ENCODE measurements at places on chromosomes 2 and 18. TPM values are rescaled to one million over a fixed set of nuclear protein-coding genes. Genes with fewer than 3 reads are reported as not detected.

GRCh38 chr2:149160701-149161217 lies 122.3 kb downstream of the LYPD6B start:
- no peak overlapping the region for H3K4me3 ChIP-seq
- no peak for DNase-seq
- no peaks in the 10 kb centered on the region for H3K36me3 ChIP-seq
- H3K4me1 ChIP-seq = no peaks in the 10 kb centered on the region

PDE1A gene
- not detected for total RNA-seq

IL36B gene
- not detected for total RNA-seq

GRCh38 chr2:241739651-241740050 lies 5.2 kb downstream of the D2HGDH start:
- no peaks in the 10 kb centered on the region for H3K4me1 ChIP-seq
- no peaks in the 10 kb centered on the region for H3K27me3 ChIP-seq
- H3K27ac ChIP-seq = no peak overlapping the region
- no peak overlapping the region for H3K4me3 ChIP-seq
- peaks cover 5% of the 10 kb centered on the region for H3K36me3 ChIP-seq

DNA sequence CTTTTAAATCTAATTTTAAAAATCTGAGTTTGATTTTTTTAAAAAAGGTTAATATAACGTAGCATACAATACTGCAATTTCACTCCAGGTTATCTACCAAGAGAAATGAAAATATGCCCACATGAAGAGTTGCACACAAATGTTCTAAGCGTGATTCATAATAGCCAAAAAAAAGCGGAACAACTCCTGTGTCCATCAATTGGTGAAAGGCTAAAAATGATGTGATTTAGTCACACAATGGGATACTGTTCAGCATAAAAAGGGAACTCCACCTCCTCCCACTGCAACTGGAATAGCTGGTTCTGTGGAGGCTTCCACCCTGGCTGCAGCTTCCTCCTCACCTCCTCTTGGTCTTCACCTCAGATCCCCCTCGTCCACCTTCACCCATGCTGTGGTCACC lies 132.8 kb downstream of the PIK3C3 start:
- DNase-seq = no peak
- no peak overlapping the region for H3K27ac ChIP-seq
- no peak overlapping the region for H3K4me3 ChIP-seq
- H3K4me1 ChIP-seq = no peaks in the 10 kb centered on the region
- H3K36me3 ChIP-seq = no peaks in the 10 kb centered on the region

CD8B gene
- 0.24 TPM for total RNA-seq

GRCh38 chr2:88172882-88173281 lies 2.7 kb downstream of the THNSL2 start:
- H3K4me3 ChIP-seq = no peak overlapping the region
- DNase-seq = no peak
- H3K36me3 ChIP-seq = no peaks in the 10 kb centered on the region
- H3K4me1 ChIP-seq = peaks cover 2% of the 10 kb centered on the region

- H3K27ac ChIP-seq = no peak overlapping the region
- no peaks in the 10 kb centered on the region for H3K4me1 ChIP-seq
- H3K36me3 ChIP-seq = no peaks in the 10 kb centered on the region
Measured at GRCh38 chr2:54850171-54851122, 127.0 kb downstream of the EML6 start.

DNA sequence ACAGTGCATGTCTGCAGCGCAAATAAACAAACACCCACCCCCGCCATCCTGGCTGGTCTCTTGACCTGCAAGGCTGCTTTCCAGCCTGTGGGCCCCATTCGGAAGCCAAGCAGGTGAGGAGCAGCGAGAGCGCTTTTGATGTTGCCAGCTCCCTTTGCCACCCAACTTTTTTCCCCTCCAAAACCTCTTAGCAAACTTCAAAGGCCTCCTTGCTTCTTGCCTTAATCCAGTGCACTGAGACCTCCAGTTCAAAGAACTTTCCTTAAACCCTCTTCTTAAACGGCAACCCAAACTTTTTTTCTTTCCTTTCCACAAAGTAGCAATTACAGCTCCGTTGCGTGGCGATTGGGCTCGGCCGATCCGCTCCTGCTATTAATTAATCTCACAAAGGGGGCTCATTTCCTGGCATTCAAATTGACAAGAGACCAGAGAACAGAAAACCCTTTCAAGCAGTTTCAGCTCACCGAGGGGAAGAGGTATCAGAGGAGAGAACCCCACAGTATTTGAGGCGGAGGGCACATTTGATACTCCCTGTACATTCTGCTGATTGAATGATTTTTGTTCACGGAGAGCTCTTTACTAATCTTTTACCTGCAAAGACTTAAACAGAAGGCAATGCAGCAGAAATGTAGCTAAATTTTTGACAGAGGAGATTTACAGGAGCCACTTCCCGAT lies 531.4 kb downstream of the TMEM182 start:
- no peak overlapping the region for H3K27ac ChIP-seq
- DNase-seq = peak; percentile 47
- H3K4me1 ChIP-seq = peaks cover 13% of the 10 kb centered on the region
- peak overlapping the region; percentile 31 for H3K4me3 ChIP-seq
- H3K27me3 ChIP-seq = no peaks in the 10 kb centered on the region

DNA sequence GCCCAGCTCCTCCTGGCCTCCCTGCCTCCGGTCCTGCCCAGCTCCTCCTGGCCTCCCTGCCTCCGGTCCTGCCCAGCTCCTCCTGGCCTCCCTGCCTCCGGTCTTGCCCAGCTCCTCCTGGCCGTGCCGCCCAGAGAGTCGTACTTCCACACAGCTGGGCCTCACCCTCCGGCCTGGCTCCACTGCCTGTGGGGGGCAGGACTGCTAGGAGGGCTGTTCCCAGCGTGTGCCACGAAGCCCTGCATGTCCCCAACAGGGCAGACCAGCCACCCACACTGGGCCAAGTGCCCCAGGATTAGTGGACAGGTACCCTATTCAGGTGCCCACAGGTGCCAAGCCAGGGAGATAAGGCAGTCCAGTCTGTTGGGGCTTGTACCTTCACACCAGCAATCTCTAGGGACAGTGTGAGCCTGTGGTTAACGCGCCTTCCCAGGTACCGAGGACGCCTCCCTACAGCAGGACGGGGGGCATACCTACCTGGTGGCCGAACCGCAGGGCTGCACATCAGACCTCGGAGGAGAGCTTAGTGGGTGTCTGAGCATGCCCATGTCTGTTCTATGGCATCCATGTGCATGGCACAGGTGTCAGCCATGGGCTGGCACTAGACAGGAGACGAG lies 5.3 kb downstream of the GPC1 start:
- no peak overlapping the region for H3K4me3 ChIP-seq
- peaks cover 13% of the 10 kb centered on the region for H3K27me3 ChIP-seq
- no peaks in the 10 kb centered on the region for H3K4me1 ChIP-seq
- no peak for DNase-seq

GRCh38 chr18:79367989-79368388 lies 27.7 kb upstream of the NFATC1 start:
- H3K36me3 ChIP-seq = peaks cover 9% of the 10 kb centered on the region
- DNase-seq = no peak
- no peaks in the 10 kb centered on the region for H3K4me1 ChIP-seq
- H3K27me3 ChIP-seq = no peaks in the 10 kb centered on the region
- no peak overlapping the region for H3K4me3 ChIP-seq
- H3K27ac ChIP-seq = no peak overlapping the region

EGR4 gene
- 1.2 TPM for total RNA-seq

CPLX4 gene
- not detected for total RNA-seq

- no peaks in the 10 kb centered on the region for H3K27me3 ChIP-seq
- H3K36me3 ChIP-seq = no peaks in the 10 kb centered on the region
- DNase-seq = no peak
- no peak overlapping the region for H3K27ac ChIP-seq
Measured at GRCh38 chr2:98153481-98153880, 66.5 kb downstream of the VWA3B start.

ELP2 gene
- total RNA-seq = 129 TPM

GRCh38 chr18:49487711-49488310 lies 777 bp upstream of the C18orf32 start:
- DNase-seq = peak; percentile 35

GRCh38 chr18:37565977-37566478 lies 430 bp upstream of the CELF4 start:
- peaks cover 3% of the 10 kb centered on the region for H3K4me1 ChIP-seq
- no peak overlapping the region for H3K27ac ChIP-seq
- DNase-seq = peak; percentile 60
- peaks cover 40% of the 10 kb centered on the region for H3K27me3 ChIP-seq

DNA sequence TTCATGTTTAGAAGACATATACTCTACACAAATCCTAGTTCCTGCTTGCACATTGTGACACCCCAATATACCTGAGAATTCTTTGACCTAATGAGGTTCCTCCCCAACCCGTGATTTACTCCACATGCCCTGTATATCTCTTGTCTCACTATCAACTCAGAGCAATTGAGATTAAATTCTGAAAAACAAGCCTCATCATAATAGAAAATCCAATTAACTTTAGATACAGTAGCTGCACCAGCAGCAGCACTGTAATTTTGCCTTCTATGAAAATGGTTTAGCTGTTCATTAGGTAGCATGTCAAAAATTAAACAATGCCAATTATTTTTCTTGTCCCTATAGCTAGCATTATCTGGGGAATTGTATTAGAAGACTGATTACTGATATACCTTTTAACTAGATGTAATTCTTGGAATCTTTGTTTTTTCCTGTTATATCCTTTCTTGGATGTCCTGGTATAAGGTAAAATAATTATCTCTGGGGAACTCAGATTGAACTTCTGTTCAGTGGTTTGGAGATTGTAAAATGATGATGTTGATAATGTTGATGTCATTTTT lies 218.9 kb upstream of the TANK start:
- H3K27me3 ChIP-seq = no peaks in the 10 kb centered on the region
- H3K27ac ChIP-seq = no peak overlapping the region

GRCh38 chr18:48453330-48454066 lies 44.3 kb upstream of the ZBTB7C start:
- no peak overlapping the region for H3K27ac ChIP-seq
- H3K27me3 ChIP-seq = no peaks in the 10 kb centered on the region

FASTKD1 gene
- 47.6 TPM for total RNA-seq

DNA sequence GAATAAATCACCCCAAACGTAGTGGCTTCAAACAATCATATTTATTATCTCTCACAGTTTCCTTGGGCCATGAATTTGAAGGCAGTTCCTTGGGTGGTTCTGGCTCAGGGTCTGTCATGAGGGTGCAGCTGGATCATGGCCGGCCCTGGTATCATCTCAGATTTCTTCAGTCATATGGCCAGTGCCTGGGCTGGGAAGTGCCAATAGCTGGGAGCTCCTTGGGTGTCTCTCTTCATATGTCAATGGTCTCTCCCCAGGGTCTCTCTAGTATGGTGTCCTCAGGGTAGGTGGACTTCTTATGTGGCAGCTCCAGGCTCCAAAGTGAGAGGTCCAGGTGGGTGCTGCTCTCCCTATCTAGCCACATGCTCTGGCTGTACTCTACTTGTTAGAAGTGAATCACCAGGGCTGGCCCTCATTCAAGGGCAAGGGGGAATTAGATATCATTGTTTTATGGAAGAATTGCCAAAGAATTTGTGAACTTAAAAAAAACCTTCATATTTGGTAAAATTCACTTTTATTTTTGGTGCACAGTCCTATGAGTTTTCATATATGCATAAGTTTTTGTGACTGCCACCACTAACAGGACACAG lies 15.4 kb downstream of the FHOD3 start:
- no peak overlapping the region for H3K27ac ChIP-seq
- peak; percentile 5 for DNase-seq
- no peaks in the 10 kb centered on the region for H3K4me1 ChIP-seq
- no peaks in the 10 kb centered on the region for H3K36me3 ChIP-seq
- H3K4me3 ChIP-seq = no peak overlapping the region
- no peaks in the 10 kb centered on the region for H3K27me3 ChIP-seq

EPAS1 gene
- 1.4 TPM for total RNA-seq

DNA sequence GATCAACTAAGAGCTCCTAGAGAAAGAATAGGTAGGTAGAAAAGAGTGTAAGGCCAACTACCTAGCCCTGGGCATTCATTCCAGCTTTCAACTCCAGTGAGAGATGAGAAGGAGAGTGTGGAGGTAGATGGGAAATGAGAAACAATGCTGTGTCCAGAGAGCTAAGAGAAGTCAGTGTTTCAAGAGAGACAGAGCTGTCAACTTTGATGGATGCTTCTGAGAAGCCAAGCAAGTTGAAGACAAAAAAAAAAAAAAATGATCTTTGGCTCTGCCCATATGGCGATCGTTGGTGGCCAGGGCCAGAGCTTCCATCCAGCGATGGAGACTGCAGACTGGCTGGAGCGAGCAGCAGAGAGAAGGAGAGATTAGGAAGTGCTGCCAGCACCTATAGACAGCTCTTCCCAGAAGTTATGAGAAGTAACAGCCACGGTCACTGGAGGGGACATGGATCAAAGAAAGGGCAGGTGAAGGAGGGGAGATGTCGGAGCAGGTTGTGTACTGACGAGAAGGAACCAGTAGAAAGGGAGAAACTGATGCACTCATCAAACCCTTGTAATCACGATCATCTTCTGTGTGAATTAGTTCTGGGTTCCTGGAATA lies 112.4 kb upstream of the PPP1CB start:
- no peaks in the 10 kb centered on the region for H3K36me3 ChIP-seq
- H3K27ac ChIP-seq = no peak overlapping the region
- no peaks in the 10 kb centered on the region for H3K4me1 ChIP-seq
- no peak overlapping the region for H3K4me3 ChIP-seq
- no peaks in the 10 kb centered on the region for H3K27me3 ChIP-seq
- DNase-seq = no peak

- H3K27ac ChIP-seq = no peak overlapping the region
- no peak overlapping the region for H3K4me3 ChIP-seq
- DNase-seq = no peak
- H3K36me3 ChIP-seq = peaks cover 5% of the 10 kb centered on the region
- H3K4me1 ChIP-seq = peaks cover 12% of the 10 kb centered on the region
Measured at GRCh38 chr2:168781191-168781817, 21.1 kb upstream of the NOSTRIN start.

C2orf72 gene
- 1.0 TPM for total RNA-seq

UPP2 gene
- not detected for total RNA-seq

GRCh38 chr2:191144217-191144616 lies 6.6 kb downstream of the STAT4 start:
- no peaks in the 10 kb centered on the region for H3K36me3 ChIP-seq
- no peaks in the 10 kb centered on the region for H3K27me3 ChIP-seq
- DNase-seq = no peak
- H3K27ac ChIP-seq = no peak overlapping the region
- H3K4me1 ChIP-seq = no peaks in the 10 kb centered on the region
